Vagina (tissue), 2 donors: ENCODE measurements at places on chromosomes 13 and 19.

DNA sequence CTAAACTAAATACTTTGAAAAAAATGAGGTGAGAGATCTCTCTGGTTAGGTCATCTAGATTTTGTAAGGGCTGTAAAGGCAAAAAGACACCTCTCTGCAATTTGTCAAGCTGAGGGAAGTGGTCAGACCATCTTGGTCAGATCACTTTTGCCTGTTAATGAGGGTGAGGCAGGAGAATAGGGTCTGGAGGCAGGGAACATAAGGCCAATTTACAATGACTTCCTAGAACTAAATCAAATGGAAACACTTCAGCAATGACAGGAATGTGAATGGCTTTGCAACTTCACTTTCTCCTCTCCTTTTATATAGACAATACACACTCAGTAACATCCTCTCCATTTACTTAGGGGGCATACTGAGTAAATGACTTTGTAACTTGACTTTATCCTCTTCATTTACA is 1653.4 kb downstream of the SLITRK5 start:
- no peak overlapping the region for H3K27ac ChIP-seq
- H3K4me1 ChIP-seq, result no peaks in the 10 kb centered on the region
- no peaks in the 10 kb centered on the region for H3K36me3 ChIP-seq
- H3K4me3 ChIP-seq, result no peak overlapping the region

DNA sequence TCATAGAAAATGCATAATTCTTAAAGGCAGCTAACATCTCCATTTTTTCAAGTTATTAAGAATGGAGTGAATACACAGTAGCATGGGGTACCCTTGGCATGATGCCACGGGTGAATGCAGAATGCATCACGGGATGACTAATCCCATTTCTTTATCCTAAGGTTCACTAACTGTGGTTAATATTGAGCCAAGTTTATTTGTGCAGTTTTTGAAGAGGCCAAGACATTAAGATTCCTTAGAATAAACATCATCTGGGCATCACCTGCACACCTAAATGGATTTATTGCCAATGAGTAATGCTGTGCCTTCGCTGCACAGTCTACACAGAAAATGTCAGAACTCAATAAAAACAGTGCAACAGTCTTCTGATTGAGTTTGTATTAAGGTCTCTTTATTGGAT is 333.1 kb downstream of the GPC6 start:
- H3K27ac ChIP-seq, result no peak overlapping the region
- no peaks in the 10 kb centered on the region for H3K4me1 ChIP-seq
- no peak overlapping the region for H3K4me3 ChIP-seq
- no peaks in the 10 kb centered on the region for H3K27me3 ChIP-seq

DNA sequence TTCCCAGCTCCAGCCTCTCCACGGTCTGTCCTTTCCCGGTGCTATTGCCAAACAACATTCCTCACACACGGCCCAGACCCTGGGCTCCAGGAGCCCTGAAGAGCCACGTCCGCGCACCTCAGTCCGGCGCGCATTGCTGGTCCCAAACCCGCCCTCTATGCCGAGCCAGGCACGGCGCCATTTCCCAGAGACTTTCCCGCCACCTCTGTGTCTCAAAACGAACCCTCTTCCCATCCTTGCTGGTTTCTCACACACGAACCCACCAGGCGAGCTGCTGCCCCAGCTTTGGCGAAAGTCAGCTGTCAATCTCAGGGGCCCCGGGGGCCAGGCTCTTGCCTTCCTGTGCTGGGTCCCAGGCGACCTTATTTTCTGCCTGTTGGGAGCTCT is 28.0 kb upstream of the F7 start:
- no peak overlapping the region for H3K4me3 ChIP-seq
- no peak for DNase-seq
- H3K4me1 ChIP-seq, result no peaks in the 10 kb centered on the region
- H3K36me3 ChIP-seq, result peaks cover 5% of the 10 kb centered on the region

DNA sequence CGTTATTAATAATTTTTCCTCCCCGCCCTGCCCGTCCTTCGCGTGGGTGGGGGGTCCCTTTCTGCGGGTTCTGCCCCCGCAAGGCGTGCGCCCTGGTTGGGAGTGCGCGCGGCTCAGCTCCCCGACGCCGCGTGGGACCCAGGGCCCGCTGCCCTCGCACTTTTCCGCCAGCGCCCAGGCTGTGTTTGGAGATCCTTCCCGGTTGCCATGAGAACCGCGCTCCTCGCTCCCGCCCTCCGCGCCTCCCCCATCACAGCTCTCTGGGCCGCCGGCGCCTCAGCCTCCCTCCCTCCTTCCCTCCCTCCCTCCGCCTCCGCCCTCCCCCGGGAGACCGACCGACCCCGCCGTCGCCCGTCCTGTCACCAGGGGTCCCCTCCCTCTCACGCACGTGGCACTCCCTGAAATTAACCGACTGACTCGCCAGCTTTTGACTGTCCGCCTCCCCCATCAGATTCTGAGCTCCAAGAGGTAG is 2.4 kb upstream of the SSBP4 start:
- peaks cover 71% of the 10 kb centered on the region for H3K4me1 ChIP-seq
- H3K27ac ChIP-seq, result peak overlapping the region; percentile 97
- H3K4me3 ChIP-seq, result peak overlapping the region; percentile 48
- DNase-seq, result no peak
- H3K36me3 ChIP-seq, result no peaks in the 10 kb centered on the region

DNA sequence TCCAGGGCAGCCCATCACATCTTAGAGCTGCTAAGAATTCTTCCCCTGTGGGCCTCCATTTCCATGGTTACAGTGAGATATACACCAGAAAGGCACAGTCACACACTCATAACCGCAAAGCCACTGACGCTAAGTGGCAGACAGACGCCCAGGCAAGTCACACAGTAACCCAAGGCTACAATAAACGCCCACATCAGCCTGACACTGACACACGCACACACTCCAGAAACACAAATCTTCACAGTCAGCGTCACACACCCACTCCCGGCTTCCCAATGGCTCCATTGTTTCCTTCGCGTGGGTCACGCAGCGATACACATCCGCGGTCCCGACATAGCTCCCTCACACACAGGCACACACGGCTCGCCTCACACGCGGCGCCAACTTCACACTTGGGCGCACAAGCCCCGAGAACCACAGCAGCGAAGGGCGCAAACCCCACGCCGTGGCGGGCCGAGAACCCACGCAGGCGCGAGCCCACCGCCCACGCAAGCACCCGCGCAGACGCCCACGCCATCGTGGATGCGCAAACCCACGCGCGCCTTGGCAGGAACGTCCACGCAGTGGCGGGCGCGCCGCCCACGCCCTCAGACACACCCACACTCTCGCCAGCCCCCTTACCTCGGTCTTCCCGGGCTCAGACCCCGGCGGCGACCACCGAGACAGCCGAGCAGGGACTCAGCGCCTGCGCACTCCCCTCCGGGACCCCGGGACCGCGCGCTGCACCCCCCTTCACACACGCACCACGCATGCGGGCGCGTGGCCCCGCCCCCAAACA is at the start of gene ZNF667:
TSS of gene ZNF667 (minus strand) at position 695 of the 778 bp plus-strand sequence. CDS start 14,975 bp downstream, outside the sequence.
- peaks cover 18% of the 10 kb centered on the region for H3K36me3 ChIP-seq
- H3K27ac ChIP-seq, result peak within 1 kb of the TSS; percentile 68
- peak within 1 kb of the TSS; percentile 75 for H3K4me3 ChIP-seq
- peaks cover 20% of the 10 kb centered on the region for H3K4me1 ChIP-seq

DNA sequence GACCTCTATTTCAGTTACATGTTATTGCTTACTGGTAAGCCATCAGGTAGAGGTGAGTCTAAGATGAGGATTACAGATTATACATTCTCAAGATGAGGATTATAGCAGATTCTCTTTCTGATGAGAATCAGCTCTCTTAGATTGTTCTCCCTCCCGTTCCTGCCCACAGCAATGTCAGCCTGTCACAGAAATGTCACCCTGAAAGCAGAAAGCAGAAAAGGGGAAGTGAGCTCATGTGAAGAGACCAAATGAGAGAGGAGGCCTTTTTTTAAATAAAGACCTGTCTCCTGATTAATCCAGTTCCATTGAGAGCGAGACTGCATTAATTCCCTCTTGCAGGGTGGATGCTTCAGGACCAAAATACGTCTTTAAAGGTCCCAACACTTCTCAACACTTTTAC is 445.6 kb downstream of the KCTD12 start:
- H3K27ac ChIP-seq, result no peak overlapping the region
- no peaks in the 10 kb centered on the region for H3K4me1 ChIP-seq
- no peak for DNase-seq
- H3K4me3 ChIP-seq, result no peak overlapping the region

DNA sequence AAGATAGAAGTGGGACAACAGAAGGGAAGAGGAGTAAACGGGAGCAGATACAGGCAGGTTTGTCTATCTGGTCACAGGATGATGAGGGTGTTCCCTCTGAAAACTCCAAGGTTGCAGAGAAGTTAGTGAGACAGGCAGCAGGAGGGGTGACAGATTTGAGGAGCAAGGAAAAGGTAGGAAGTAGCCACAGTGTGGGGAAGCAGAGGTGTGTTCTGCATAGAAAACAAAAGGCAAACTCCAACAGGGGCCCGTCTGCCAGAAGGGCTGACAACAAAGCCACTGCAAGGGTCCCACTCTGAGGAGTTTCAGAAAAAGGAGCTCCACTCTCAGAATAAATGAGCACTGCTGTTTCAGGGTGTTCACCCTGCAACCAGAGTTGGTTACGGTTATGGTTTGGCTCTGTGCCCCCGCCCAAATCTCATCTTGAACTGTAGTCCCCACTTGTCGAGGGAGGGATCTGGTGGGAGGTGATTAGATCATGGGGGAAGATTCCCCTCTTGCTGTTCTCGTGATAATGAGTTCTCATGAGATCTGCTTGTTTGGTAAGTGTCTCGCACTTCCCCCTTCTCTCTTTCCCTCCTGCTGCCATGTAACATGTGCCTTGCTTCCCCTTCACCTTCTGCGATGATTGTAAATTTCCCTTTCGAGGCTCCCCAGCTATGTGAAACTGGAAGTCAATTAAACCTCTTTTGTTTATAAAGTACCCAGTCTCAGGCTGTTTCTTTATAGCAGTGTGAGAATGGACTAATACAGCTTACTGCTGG is 32.1 kb downstream of the SMAD9 start:
- no peak for DNase-seq
- no peak overlapping the region for H3K27ac ChIP-seq
- no peaks in the 10 kb centered on the region for H3K36me3 ChIP-seq
- no peak overlapping the region for H3K4me3 ChIP-seq

GRCh38 chr19:49294401-49294800 is 30.6 kb downstream of the SLC6A16 start:
- no peaks in the 10 kb centered on the region for H3K27me3 ChIP-seq
- H3K4me3 ChIP-seq, result no peak overlapping the region
- no peaks in the 10 kb centered on the region for H3K4me1 ChIP-seq
- DNase-seq, result no peak

GRCh38 chr19:22619371-22619770 is 14.8 kb upstream of the ZNF492 start:
- no peak overlapping the region for H3K4me3 ChIP-seq
- H3K4me1 ChIP-seq, result peaks cover 9% of the 10 kb centered on the region
- no peaks in the 10 kb centered on the region for H3K27me3 ChIP-seq
- no peaks in the 10 kb centered on the region for H3K36me3 ChIP-seq

- H3K27ac ChIP-seq, result peak overlapping the region; percentile 80
- H3K4me3 ChIP-seq, result no peak overlapping the region
- H3K27me3 ChIP-seq, result no peaks in the 10 kb centered on the region
- H3K36me3 ChIP-seq, result no peaks in the 10 kb centered on the region
These were observed 74.8 kb downstream of the COL4A1 start for GRCh38 chr13:110232142-110232541.

GRCh38 chr19:56577719-56578602 is 10.7 kb downstream of the ZNF470 start:
- no peaks in the 10 kb centered on the region for H3K4me1 ChIP-seq
- H3K27me3 ChIP-seq, result no peaks in the 10 kb centered on the region
- H3K27ac ChIP-seq, result no peak overlapping the region
- DNase-seq, result no peak
- H3K4me3 ChIP-seq, result no peak overlapping the region
- peaks cover 3% of the 10 kb centered on the region for H3K36me3 ChIP-seq

DNA sequence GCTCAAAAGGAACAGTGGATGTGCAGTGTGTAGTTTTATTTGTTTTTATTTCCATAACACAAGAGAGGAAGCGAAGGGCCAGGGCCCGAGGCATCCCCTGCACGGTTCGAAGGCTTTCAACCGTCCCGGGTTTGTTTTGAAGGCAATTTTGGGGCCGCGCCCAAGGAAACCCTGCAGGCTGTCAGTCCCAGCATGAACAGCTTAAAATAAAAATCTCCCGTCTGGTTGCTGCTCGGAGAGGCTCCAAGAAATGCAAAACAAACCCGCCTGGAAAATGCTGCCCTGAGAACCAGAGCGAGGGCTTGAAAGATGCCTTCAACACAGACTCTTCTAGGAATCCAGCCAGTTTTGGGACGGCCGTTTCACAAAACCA is 16.0 kb downstream of the LSM4 start:
- peak overlapping the region; percentile 98 for H3K27ac ChIP-seq
- H3K36me3 ChIP-seq, result peaks cover 18% of the 10 kb centered on the region
- H3K27me3 ChIP-seq, result no peaks in the 10 kb centered on the region
- H3K4me3 ChIP-seq, result no peak overlapping the region
- H3K4me1 ChIP-seq, result peaks cover 49% of the 10 kb centered on the region
